Posterior vena cava (tissue), 2 donors: ENCODE measurements at places on chromosomes 7 and 10. TPM values are rescaled to one million over a fixed set of nuclear protein-coding genes. Genes with fewer than 3 reads are reported as not detected.

GRCh38 chr10:43808136-43808535 is 159.5 kb upstream of the ZNF32 start:
- DNase-seq = no peak

DNA sequence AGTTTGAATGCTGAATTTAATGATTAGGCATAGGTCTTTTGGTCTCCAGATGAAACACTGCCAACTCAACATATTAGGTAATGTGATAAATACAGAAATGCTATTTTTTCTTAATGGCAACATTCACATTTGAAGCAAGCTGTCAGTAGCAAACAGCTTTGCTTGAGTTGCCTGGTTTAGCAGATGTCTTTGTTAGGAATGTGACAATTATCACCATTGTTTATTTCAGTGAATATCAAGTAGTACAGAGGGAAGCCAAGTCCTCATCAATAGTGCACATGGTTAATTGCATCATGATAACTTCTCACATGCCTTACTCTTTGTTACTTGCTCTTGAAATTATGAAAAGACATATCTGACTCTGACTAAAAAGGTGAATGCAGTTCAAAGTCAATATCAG is 23.7 kb upstream of the SEPTIN7 start:
- no peak for DNase-seq

- DNase-seq = no peak
Observed at GRCh38 chr7:129401967-129402860, 32.0 kb upstream of the STRIP2 start.

GRCh38 chr10:58952747-58953466 is 223.5 kb upstream of the PHYHIPL start:
- no peak for DNase-seq

- no peak for DNase-seq
Observed at GRCh38 chr10:47253651-47254375, 46.2 kb upstream of the GDF10 start.

DNA sequence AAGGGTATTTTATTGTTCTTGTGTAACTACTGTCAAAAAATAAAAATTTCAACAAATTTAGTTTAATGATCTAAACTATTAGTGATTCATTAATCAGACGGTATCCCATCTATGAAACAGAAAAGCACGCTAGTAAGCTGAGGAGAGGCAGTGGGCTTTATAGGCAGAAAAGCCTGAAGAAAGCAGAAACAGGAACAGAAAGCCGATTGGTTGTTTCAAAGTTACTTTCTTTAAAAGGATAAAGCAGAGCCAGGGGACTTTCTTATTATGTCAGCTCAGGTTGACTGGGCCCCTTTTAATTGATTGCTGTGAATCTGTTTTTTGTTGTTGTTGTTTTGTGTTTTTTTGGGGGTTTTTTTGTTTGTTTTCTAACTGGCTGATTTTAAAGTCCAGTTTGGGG is 105.5 kb downstream of the TES start:
- no peak for DNase-seq

- DNase-seq = peak; percentile 83
Observed at GRCh38 chr10:100969187-100970075, at the start of gene SEMA4G. Gene SEMA4G, plus strand, starts transcription at chr10:100969504. Its CDS starts 3,409 bp downstream, at chr10:100972913.

GRCh38 chr10:91865562-91866081 is 43.7 kb downstream of the FGFBP3 start:
- no peak for DNase-seq

DNA sequence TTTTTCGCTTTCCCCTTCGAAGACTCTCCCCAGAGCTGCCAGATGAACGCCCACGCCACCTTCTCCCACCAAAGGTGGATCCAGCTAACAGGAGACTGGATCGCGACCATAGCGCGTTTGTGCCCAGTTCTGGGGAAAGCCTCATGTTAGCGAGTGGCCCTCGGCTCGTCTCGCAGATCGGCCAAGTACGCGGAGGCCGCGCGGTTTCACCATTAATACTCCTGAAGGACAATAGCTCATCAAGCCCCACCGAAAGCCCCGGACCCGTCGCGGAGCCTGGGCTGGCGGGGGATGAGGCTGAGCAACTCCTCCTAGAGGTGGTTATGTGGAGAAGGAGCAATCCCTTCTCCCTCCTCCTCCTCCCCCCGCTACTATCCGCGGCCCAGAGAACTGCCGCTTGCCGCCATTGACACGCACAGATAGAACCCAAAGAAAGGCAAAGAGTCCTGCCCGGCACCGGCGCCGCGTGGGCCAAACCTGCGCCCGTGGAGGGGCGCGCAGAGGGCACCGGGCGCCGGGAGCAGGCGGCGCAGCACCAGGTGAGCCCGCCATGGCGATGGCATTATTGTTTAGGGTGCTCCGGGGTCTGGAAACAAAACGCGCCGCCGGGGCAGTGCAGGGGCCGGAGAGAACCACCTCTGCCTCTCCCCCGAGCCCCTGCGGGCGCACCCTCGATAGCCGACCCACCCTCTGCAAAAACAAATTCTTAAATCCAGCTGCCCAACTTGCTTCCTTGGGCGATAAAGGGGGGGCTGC is at the start of gene MACROH2A2:
Gene MACROH2A2, plus strand, starts transcription at position 385 of the 756 bp plus-strand sequence. CDS start 22,813 bp downstream, outside the sequence.
- DNase-seq = peak; percentile 85

DNA sequence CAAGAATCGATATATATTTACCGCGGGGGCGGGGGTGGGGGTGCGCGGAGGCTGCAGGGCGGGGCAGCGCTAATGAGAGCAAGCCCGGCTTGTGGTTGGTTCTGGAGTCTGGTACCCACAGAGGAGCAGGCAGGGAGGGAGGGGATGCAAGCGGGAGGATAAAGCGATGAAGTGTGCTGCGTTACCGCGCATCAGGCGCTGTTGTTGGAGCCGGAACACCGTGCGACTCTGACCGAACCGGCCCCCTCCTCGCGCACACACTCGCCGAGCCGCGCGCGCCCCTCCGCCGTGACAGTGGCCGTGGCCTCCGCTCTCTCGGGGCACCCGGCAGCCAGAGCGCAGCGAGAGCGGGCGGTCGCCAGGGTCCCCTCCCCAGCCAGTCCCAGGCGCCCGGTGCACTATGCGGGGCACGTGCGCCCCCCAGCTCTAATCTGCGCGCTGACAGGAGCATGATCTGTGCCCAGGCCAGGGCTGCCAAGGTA is at the start of gene HECW1:
Gene HECW1, plus strand, starts transcription at position 189 of the 482 bp plus-strand sequence. CDS start 131,259 bp downstream, outside the sequence.
- DNase-seq = no peak

DNA sequence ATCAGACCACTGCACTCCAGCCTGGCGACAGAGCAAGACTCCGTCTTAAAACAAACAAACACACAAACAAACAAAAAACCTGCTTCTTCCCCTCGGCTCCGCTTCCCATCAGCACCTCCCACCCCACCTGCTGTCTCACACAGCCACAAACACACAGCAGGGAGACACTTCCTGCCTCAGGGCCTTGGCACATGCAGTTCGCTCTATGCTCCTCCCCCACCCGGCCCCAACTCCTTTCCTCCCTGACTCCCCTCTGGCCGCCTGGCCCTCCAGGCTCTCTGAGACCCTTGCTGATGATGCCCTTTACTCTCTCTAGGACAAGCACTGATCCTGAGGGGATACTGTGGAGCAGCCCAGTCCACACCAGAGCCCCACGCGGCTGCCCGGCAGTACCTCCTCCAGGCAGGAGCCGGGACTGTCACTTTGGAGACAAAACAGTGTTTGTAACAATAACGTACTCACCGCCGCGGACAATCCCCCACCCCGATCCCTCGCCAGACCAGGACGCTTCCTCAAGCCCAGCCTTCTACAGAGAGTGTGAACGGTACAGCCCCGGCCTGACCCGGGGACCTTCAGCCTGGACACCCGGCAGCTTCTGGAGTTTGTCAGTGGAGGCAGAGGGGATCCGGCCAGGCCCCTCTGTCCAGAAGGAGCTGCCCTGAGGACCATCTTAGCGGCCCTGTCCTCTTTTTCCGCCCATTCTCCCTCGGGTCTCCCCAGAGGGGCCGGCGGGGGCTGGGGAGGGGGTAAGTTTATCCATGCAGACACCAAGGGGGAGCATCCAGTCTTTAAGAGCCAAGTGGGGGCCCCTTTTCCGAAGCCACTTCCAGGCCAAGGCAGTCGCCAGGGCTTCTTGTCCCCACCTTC is 50.0 kb upstream of the GTF2IRD1 start:
- peak; percentile 81 for DNase-seq

DNA sequence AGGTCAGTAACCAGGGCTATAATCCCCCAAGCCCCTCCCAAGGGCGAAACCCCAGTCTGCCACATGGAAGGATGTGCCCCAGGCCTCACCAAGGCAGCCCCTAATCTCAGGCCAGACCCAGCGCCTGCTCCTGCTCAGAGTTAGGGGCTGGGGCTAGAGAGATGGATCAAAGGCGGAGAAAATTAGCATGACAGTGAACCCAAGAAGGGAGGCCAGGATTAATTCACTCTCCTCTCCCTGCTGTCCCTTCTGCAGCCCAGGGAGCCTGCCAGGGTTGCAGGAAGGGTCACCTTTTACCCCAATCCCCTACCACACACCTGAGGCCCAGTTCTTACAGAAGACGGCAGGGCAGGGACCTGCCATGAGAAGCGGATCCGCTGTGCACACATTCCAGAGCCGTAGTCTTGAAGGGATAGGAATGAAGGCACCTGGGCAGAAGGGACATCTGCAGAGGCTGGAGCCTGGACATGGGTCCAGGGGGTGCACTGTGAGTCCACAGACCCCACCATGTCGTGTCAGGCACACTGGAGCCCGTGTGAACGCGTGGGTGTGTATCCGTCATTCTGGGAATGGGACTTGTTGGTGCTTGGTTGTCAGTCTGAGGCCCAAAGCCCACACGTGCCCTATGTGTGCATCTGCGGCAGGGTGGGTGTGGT is 11.9 kb upstream of the ZMIZ1 start:
- DNase-seq = peak; percentile 62

AIFM2 gene
- 9.6 TPM for total RNA-seq

HOXA2 gene
- 1.3 TPM for total RNA-seq

PGAM2 gene
- 1.6 TPM for total RNA-seq

CCL24 gene
- not detected for total RNA-seq

NUTM2B gene
- total RNA-seq = not detected

GPR146 gene
- total RNA-seq = 14.3 TPM

ALOX5 gene
- 46.5 TPM for total RNA-seq

ADARB2 gene
- not detected for total RNA-seq

NPS gene
- total RNA-seq = not detected

NAT16 gene
- total RNA-seq = not detected
